ENCODE measurements at places on chromosomes 5 and 9. TPM values are rescaled to one million over a fixed set of nuclear protein-coding genes. Genes with fewer than 3 reads are reported as not detected.

DNA sequence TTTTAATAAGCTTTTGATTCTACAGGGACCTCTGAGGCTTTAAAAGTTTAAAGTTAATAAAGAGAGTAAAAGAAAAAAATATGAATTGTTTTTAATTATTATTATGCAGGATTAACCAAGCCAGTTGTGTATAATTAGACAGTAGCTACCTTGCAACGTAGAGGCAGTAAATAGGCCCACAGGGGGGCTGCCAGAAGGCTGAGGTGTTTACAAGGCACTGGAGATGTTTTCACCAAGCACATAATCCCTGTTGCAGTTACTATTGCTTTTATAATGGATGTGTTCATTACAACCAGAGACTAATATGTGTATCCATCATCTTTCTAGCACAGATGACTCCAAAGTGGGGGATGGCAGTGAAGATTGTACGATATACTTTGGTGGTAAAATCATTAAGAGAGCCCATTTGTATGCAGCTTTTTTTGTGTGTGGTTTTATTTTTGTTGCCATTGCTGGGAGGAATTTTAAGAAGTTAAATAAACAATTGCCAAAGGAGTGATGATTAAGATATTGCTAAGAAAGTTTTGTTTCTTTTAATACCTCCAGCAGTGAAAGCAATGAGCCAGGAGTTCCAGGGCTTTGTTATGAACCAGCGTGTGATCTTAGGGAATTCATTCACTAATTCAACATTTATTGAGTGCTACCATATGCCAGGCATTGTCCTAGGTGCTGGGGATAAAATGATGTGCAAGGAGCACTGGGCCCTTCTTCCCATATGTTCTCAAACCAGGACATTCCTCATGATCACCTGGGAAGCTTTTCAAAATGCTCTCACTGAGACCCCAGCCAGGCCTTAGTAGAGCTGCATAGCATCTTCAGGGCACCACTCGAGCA, 138.7 kb upstream of the EFNA5 start:
- DNase-seq = peak; percentile 80

- peak; percentile 51 for DNase-seq
Measured at GRCh38 chr9:21402386-21403251, 6.3 kb upstream of the IFNA8 start.

DNA sequence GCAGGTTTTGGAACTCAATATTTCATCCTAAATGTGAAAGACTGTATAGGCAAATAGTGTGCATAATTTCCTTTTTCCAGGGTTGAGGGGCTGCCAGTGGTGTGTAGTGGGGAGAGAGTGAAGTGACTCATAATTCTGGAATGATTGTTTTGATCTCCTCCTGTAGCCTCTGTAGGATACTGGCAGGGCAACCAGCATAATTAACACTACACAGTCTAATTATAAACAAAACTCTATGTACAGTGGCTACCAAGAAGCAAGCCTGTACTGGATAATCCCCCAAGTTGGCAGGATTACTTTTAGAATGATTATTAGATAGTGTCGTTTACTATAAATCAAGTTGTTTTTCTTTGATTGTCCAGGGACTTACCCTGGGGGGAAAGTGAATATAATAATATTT, 32.2 kb downstream of the LNPEP start:
- peak; percentile 27 for DNase-seq

GRCh38 chr5:1035421-1036405, 27.1 kb downstream of the NKD2 start:
- DNase-seq = peak; percentile 72

DNA sequence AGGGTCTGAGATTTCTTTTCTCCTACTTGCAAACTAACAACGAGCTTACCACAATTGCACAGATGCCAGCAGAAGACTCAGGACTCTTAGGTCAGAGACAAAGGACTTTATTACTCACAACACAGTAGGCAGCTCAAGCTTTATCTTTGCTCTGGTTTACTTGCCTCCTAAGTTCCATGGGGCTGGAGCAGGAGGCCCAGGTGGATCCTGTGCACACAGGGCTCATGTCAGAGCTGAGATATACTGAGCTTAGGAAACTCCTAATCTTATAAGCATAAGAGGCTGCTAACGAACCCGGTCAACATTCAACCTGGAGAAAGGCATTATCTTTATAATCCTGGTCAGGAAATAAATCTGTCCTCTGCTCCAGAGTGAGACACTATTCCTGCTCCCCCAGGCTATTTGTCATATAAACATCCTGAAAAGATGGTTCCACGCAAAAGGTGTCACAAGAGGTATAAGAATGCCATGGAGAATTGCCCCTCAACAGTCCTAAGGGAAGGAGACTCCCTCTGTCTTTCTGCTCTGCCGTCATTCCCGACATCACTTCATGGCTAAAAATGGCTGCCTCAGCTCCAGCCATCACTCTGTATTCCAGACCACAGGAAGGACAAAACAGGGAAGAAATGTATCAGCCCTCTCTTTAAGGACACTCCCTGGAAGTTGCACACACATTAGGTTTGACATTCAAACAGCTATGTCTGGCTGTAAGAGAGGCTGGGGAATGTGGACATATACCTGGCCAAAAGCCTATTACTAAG, 16.2 kb downstream of the DUSP1 start:
- no peak for DNase-seq

- DNase-seq = no peak
Measured at GRCh38 chr5:145479271-145479670, 355.9 kb downstream of the PRELID2 start.

The TTC33 gene
- 14.5 TPM for total RNA-seq

The SLC25A2 gene
- total RNA-seq = 0.59 TPM

All from osteoblast (primary cell).